ENCODE measurements at places on chromosomes 6 and 20.
A peak's percentile ranks its signal among the peaks of the same experiment; 100 is the strongest.

DNA sequence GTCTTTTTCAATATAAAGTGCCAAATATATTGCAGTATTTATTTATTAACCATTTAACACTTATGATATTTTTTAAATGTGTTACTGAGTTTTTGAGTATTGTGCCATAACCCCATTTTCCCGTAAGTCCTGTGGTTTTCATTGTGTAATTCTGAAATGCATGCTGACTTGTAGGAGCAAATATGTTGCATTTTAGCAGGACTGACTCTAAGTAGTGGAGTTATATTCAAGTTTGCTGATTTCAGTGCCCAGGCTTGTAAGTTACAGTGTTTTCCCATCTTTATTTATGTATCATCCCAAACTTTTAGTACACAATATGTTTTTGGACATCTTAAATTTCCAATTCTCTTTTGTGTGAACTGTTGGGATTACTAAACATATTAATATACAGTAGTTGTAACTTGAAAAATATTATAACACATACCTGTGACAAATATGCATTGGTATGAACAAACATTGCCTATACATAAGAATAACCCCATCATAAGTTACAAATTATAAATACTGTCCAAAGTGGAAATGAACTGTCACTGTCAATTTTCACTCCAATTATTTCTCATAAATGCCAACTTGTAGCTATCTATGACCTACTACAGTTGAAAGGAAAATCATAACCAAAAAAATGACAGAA, 179.3 kb upstream of the RUNX2 start:
- DNase-seq = peak; percentile 11

GRCh38 chr20:47784599-47785310, 526 bp downstream of the SULF2 start:
- DNase-seq = peak; percentile 42

GRCh38 chr6:97726378-97726777, 443.4 kb upstream of the MMS22L start:
- DNase-seq = no peak

DNA sequence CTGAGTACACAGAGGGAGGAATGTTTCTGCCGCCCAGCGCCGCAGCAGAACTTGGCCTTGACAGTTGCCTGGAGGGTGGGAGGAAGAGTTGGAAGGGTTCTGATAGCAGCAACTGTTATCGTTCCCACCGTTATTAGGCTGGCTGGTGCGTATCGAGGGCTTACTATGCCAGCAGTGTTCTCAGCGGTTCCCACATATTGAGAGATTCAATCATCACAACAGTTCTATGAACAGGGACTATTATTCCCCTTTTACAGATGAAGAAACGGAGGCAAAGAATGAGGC, 380.1 kb upstream of the SULF2 start:
- DNase-seq = no peak

GRCh38 chr6:166618866-166619761, 7.9 kb downstream of the RPS6KA2 start:
- DNase-seq = no peak

DNA sequence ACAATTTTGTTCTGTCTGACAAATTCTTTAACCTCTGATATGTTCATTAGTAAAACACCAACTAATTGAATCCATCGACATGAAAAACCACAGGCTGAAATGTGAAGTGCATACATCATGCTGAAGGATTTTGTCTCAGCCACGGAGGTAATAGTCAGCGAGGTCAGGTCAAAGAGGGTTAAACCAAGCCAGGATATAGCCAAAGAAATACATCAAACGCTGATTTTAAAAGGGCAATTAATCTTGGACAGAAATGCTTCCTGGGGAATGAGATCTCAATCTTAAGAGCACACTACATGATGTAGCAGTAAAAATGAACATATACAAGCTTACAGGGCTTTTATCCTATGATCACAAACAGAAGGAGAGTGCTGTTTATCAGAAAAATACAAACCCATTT, 106.7 kb downstream of the PRDM1 start:
- DNase-seq = peak; percentile 86

- no peak for DNase-seq
These were observed 76.8 kb downstream of the PTPRK start for GRCh38 chr6:128443553-128443952.

DNA sequence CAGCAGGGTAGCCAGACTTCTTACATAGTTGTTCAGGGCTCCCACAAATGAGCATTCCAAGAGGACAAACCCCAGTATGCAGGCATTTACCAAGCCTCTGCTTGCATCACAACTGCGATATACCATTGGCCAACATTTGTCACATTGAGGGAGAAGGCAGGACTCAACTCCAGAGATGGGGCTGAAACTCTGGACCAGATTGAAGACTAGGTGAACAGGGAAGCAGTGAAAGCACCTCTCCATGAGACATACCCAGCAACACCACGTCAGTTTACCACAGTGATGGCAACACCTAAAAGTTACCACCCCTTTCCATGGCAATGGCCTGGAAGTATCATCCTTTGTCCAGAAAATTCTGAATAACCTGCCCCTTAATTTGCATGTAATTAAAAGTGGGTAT, 7.9 kb upstream of the RALY start:
- no peak for DNase-seq

DNA sequence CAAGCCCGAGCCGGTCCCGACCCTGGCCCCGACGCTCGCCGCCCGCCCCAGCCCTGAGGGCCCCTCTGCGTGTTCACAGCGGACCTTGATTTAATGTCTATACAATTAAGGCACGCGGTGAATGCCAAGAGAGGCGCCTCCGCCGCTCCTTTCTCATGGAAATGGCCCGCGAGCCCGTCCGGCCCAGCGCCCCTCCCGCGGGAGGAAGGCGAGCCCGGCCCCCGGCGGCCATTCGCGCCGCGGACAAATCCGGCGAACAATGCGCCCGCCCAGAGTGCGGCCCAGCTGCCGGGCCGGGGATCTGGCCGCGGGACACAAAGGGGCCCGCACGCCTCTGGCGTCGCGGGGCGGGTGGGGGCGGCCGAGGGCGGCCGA, 37.5 kb downstream of the YTHDF1 start:
- DNase-seq = no peak

GRCh38 chr6:43812850-43813578, 43.0 kb downstream of the VEGFA start:
- no peak for DNase-seq

DNA sequence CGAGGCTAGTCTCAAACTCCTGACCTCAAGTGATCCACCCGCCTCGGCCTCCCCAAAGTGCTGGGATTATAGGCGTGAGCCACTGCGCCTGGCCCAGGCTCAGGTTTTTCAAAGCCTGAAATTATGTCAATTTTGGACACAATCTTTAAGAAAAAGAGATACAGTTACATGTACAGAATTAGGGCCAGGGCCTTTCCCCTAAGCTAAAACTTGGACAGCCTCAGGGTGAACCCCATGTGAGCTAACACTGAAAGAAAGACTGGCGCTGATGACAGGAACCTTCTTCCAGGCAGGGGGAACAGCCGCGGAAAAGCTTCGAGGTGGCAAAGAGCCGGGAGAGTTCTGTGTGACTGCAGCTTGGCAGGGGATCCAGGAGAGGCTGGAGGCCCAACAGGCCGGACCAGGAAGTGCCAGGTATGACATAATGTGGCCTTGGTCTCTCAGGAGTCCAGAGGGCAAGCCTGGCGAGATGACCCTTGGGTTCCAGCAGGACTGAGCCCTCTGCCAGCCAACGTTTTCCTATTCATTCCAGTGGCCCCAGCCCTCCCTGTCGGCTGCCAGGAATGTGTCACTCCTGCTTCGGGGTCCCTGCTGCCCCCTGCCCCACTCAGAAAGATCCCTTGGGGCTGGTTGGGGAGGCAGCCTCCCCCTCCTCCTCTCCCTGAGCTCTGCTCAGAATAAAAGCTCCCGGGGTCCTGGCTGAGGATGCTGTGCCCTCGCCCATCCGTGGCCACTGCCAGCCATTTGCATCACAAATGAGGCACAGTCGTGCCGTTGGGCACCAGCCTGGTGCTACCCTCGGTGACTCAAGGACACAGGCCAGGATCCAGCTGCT, 37.3 kb downstream of the RBM38 start:
- no peak for DNase-seq

GRCh38 chr20:4051413-4052138, 36.2 kb upstream of the RNF24 start:
- DNase-seq = no peak

DNA sequence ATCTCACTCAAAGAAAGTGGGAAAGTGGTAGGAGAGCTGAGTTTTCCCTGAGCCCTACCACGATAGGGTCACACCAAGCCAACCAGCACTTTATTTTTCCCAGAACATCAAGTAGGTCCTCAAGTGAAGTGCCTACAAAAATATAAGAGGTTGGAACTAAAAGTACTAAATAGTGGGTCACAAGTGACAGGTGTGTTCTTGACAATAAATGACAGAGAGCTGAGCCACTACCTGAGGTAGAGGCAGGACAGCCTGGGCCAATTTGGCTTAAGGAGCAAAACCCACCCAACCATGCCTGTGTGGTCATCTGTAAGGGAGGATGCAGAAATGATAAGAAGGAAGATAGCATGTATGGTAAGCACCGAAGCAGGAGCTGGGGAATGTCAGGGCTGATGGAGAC, 154.8 kb upstream of the SSTR4 start:
- DNase-seq = no peak

DNA sequence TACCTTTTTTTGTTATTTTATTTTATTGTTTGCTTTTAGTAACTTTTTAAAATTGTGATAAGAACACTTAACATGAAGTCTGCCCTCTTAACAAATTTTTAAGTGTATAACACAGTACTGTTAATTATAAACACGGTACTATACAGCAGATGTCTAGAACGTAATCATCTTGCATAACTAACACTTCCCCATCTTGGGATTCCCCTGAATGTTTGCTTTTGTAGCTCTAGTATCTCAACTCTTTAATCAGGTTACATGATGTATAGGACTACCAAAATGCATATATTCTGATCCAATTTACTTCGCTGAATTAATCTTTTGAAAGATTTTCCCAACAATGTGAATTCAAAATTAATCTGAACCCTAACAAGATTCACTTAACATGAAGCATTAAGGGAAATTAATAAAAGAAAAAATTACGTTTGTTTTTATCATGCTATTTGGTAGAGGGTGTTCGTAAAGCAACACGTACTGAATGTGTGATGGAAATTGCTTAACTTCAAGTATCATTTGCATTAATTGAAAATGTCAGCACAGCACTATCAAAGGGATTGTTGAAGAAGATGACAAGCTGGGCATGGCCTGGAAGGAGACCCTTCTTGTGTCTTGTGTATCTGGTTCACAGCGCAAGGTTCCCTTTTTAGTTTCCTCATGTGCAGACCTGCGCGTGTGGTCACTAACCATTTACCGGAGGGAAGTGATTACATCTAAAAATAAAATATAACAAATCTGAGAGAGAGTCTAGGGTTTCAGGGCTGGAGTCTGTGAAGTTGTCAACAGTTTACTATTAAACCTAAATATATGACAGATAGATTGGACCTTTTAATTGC, 15.2 kb downstream of the COL19A1 start:
- DNase-seq = no peak

- DNase-seq = peak; percentile 57
These were observed 3.7 kb downstream of the PRSS16 start for GRCh38 chr6:27251112-27251605.

DNA sequence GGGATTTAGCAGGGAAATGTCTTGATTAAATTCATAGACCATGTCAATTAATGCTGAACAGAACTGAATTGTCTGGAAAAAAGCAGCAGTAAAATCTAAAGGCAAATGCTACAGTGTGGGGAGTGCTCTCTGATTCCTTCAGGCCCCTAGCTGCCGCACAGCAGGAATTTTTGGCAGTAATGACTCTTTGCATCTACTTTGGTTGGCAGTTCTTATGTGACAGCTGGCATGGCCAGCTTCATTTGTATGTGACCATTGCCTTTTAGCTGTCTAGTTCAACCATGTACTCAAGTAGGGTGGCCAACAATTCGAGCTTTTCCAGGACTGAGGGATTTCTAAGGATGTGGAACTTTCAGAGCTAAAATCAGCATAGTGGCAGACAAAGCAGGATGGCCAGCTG, 499.1 kb upstream of the MAN1A1 start:
- no peak for DNase-seq

DNA sequence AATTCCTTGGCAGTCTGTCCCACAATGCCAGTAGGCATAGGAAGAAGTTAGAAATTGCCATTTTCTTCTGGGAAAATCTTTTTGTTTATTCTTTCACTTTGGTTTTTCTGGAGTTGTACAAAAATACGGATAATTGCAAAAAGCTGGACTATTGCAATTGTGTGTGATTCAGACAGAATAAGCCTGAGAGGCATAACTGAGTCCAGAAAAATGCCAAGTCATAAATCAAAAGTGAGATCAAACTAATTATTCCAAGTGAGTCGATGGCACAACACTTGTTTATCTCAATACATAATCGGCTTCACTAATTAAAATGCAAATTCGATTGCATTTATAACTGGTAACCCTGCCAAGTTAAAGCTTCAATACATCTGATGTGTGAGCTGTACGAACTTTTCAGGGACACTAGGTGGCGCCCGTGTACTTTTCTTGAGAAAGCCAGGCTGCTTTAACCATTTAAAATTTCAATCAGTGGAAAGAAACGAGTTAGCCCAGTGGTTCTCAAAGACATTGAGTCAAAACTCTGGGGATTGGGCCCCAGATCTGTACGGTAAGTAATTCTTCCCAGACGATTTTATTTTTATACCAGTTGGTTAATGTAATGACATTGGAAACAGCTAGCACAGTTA, 102.6 kb downstream of the LAMP5 start:
- peak; percentile 72 for DNase-seq

- DNase-seq = no peak
These were observed 65.9 kb downstream of the BCAS1 start for GRCh38 chr20:54004445-54004844.

DNA sequence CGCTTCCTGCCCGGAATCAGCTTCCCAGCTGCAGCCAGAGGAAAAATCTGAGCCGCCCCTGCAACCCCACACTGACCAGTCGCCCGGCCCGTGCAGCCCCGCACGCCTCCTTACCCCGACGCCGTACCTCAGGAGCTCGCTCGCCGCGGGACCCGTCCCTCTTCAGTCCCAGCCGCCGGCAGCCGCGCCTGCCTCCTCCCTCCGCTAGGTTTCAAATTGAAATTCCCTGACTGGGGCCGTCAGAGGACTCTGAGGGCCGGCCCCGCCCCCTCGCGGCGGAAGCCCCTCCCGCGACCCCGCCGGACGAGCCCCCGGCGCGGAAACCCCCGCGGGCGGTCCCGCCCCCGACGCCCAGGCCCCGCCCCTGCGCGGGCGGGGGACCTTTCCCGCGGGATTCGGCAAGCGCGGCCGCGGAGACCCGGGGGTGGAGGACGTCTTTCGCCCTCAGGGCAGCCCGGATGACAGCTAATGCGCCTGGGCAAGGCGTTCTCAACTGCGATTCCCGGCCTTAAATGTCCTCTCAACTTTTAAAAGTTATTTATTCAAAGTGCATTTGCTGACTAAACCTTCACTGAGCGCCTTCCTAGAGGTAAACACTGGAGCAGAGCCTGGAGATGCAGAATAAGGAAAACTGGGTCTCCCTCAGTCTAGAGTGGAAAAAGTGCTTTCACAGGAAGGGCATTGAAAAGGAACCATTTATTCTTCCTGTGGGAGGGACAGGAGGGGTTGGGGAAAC, at the start of gene EPB41L2:
Gene EPB41L2, minus strand, starts transcription at position 218 of the 736 bp plus-strand sequence. CDS start 106,760 bp downstream, outside the sequence.
- peak; percentile 95 for DNase-seq

GRCh38 chr6:32839356-32839755, 817 bp upstream of the TAP2 start:
- DNase-seq = no peak
